ENCODE measurements at places on chromosomes 5 and 9.
A peak's percentile ranks its signal among the peaks of the same experiment; 100 is the strongest.

- no peak for DNase-seq
Observed at GRCh38 chr5:179165421-179166170, 105.4 kb downstream of the ZNF354C start.

DNA sequence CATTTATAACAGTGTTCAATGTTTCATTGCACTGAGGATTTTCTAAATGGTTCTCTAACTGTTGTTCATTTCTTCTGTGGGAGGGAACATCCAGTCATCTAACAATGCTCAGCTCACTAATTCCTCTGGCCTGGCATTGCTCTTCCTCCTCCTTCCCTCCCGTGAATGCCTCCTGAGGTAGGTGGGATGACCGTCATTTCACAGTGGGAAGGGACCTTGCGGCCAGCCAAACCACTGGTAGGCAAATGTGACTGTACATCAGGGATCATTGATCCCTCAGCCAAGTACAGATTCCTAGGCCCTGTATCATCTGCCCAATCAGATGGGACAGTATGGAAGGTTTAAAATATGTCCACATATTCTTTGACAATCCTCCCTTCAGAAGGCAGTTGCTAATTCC is 23.7 kb upstream of the VDAC1 start:
- DNase-seq, result no peak

DNA sequence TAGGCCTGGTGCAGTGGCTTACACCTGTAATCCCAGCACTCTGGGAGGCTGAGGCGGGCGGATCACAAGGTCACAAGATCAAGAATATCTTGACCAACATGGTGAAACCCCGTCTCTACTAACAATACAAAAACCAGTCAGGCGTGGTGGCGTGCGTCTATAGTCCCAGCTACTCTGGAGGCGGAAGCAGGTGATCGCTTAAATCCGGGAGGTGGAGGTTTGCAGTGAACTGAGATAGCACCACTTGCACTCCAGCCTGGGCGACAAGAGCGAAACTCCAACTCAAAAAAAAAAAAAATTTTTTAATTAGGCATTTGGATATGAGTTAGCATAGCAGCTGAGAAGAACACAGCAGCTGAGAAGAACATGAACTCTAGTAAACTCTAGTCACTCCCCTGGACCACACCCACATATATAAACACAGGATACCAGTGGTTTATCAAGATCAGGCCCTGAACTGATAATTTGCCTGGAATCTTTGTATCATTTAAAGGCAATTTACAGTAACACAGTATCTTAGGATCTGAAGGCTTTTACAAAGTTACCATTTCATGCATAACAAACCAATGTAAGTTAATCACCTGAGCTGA is 4.6 kb upstream of the UGCG start:
- peak; percentile 18 for DNase-seq

DNA sequence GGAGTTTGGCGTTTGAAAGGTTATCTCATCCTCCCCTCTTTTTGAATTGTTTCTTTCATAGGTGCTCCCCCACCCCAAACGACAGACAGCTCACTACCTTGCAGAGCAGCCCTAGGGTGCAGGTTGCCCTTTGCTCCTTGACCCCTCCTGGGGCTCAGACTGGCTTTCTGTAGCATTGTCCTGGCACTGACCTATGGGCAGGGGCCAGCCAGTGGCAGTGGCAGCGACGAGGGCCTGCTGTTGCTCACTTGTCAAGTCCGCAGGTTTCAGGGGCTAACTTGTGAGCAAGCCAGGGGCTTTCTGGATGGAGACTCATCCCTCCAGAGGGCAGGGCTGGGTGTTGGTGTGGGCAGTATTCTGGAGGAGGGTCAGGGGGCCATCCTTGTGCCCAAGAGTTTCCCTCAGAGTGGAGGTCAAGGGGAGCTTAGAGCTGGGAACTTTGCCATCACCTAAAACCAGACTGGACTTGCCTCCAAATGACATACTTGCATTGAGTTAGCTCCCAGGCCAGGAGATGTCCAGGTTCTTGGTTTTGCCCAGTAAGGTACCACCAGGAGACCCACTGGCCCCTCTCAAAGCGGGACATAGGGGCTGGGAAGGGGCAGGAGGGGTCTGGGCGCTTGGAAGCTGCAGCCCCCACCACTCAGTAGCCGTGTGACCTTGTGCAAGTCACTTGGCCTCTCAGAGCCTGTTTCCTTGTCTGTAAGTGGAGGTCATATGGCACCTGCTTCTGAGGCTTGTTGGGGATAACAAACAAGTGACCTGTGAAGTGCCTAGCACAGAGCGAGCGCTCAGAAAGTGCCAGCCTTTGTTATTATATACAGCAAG is 53.5 kb upstream of the CDKN2AIPNL start:
- DNase-seq, result no peak

- DNase-seq, result no peak
Observed at GRCh38 chr5:154767576-154767975, 12.4 kb downstream of the LARP1 start.

DNA sequence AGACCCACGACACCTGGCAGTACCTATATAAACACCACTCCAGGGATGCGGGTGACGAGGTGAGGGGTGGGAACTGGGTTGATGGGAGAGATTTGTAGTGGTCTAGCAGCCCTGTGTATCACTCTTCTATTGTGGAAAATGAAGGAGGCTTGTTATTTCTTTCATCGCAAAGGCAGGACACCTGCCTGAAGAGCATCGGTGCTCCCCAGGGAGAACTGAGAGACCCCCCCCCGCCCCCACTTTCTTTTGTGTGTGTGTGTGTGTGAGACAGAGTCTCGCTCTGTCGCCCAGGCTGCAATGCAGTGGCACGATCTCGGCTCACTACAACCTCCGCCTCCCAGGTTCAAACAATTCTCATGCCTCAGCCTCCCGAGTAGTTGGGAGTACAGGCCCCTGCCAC is 8.3 kb upstream of the WDR5 start:
- no peak for DNase-seq

DNA sequence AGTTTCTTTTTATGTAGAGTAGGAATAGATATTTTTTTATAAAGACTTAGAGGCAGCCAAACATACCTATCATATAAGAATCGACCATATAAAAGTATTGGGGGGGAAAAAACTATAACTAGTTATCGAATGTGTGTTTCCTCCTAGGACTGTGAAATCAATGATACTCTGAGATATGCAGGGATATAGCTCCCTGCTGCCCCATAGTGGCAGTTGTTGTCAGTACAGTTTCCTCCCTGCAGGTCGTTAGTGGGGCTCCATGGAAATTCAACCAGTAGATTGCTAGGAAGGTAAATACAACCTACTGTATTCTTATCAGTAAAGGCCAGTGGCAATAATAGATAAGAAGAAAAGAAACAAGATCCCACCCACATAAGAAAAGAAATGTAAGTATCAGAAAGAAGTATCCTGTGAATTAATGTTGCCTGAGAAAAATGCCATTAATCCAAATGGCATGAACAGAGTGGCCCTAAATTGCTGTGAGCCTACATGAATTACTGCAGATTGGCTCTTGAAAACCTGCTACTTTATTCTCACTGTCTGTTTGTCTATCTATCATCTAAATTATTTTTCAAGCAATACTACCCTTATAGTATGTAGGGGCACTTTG is 136.9 kb upstream of the FBN2 start:
- DNase-seq, result peak; percentile 13

DNA sequence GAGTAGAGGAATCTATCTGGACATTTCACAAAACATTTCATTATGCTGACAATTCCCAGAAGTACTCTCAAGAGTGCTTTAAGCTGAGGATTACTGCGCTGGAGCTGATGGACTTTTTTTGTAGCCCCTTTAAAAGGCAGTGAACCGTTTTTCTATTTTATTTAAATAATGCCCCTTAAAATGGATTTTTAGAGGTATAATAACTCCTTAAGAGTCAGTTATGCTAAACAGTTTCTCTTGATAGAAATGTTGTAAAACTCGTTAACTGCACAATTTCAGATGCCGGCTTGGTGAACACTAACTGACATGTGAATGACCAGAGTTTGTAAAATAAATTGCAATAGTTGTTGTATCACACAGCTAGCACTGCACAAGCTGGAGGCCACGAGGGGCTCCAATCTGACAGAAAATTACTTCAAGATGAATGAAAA is 174.0 kb downstream of the NR2F1-AS1 start:
- DNase-seq, result no peak

GRCh38 chr5:84437673-84438315 is 53.1 kb upstream of the EDIL3 start:
- no peak for DNase-seq

GRCh38 chr9:92952906-92953610 is 5.7 kb downstream of the FGD3 start:
- DNase-seq, result no peak

DNA sequence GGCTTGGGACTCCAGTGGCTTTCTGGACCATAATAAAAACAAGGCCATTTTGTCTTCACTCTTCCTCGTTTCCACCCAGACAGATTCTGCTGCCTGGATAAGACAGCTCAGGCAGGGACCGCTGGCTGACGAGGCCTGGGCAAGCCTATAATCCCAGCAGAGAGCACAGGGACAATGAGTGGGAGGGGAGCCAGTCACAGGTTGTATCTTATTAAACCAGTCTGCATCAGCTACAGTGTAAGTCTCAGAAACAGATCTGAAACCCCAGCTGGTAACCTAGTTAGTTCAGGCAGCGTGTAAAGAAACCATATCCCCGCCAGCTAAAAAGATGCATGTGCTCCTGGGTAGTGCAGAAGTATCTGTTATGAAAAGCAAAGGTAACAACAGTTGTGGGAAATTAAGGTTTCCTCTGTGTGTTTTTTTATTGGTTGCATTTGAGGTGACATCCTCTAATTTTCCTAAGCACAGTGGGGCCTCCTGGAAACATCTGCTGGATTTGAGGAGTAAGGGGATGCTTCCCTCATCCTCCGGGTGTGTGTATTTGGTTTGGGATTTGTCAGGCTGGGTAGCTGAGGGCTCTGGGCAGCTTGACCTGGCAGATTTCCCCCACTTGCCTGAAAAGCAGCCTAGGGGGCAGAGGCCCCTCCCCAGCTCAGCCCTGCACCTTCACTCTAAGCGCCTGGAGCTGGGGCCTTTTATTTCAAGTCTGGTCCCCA is 15.2 kb upstream of the TAL2 start:
- DNase-seq, result no peak

DNA sequence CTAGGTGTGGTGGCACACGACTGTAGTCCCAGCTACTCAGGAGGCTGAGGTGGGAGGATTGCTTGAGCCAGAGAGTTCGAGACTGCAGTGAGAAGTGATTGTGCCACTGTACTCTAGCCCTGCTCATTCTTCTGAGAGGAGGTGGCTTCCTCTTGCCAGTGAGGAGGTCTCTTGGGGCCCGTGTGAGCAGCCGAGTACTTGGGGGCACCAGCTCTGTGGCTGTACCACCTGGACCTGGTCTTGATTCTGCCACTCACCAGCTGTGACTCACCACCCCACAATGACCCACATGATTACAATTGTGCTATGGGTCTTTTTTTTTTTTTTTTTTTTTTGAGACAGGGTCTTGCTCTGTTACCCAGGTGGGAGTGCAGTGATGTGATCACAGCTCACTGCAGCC is 18.0 kb upstream of the CRB2 start:
- DNase-seq, result no peak

- DNase-seq, result no peak
Observed at GRCh38 chr9:86821006-86821845, 126.1 kb downstream of the GAS1 start.

DNA sequence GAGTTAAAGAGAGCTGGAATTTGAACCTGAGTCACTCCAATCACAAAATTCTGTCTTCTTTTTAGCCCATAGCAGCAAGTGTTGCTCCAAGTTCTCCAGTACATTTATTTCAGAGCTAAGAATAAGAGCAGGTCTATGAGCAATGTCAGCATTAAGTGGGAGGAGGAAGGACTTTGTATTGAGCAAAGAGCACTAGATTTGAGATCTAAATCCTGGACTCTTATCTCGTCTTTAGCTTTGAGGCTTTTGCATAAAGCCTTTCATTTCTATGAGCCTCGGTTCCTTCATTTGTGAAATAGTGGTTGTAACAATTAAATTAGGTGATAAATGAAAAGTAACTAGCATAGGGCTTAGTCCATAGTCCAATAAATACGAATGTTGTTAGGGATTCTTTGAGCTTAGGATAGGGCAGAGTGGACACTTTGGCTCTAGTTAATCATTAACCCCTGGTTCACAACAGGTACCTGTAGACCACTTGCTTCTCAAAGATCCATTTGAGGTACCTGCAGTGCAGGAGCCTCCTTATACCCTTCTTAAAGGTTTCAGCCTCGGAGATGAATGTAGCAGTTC is 464.1 kb upstream of the KLF4 start:
- no peak for DNase-seq

- DNase-seq, result no peak
Observed at GRCh38 chr5:176819476-176819875, 9.1 kb downstream of the UNC5A start.

DNA sequence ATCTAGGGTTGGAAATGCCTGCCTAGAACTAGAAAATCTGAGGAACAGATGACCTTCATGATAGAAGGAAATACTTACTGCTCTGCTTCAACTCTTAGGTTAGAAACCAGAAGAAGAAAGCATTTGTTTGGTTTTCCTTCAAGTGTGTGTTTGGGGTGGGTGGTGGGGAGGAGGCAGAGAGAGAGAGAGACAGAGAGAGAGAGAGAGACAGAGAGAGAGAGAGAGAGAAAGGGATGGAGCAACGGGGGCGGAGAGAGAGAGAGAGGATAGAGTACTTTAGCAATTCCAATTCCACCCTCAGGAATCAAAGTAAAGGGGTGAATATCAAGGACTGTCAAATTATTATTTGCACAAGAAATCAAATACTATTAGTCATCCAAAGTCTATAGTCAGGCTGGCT is 29.2 kb upstream of the GCNT4 start:
- no peak for DNase-seq

DNA sequence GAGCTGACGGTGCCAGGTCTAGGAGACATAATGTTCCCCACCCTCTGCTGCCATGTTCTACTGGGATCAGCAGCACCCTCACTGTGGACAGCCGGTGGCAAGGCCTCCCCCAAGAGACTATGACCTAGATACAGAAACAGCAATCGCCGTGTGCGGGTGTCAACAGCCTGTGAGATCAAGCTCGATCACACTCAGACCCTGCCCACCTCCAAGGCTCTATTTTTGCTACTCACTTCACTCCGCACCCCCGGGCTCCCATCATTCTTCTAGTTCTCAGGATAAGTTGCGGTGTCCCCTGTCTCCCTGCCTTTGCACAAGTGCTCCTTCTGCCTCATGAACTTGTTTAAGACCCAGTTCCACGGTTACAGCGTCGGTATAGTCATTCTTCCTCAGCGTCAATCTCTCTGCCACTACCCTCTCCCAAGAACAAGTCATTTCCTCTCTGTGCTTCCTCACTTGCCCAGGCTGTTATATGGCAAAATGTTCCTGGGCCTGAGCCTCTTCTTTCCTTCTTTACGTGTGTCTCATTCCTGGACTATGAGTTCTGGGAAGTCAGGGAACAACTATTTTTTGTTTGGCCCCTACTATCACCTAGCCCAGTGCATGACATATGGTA is 5.4 kb upstream of the DOCK8 start:
- DNase-seq, result no peak

- DNase-seq, result no peak
Observed at GRCh38 chr5:39489263-39489662, 64.5 kb upstream of the DAB2 start.

- DNase-seq, result no peak
Observed at GRCh38 chr9:33750839-33751339, 44.5 kb upstream of the PRSS3 start.

Measured in GM19239 (cell line).